Effector CD8-positive, alpha-beta T cell (primary cell): ENCODE measurements at places on chromosomes 4 and X.

DNA sequence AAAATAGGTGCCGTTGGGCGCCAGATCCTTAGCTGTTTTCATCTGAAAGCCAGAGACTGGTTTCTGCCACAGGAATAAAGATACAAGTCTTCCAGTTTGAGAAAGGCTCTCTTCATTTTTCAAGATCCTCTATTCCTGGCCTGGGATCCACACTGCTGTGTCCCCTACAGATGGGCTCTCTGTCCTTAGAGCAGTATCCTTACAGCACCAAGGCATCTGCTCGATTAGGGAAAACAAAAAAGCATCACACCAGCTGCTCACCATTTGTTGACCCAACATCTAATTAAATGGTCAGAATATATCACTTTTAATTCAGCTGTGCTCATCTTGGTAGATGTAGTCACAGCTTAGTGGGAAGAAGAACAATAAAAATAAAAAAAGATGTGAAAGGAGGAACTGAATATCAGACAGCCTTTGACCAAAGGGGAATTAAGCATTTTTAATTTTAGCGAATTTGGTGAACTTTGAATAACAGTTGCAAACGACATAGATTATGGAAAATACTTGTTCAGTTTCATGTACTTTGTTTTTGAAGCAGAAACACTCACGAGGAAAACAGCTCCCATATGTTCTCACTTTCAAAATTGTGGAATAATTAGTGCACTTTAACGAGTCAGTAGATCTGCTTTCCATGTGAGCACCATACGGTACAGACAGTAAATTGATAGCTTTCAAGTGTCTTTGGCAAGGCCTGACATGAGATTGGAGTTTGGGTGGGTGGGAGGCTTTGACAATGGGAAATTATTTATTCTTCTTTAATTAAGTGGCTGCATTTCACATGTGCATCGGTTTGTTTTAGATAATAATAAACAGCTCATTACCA, 148.4 kb upstream of the CLNK start:
- DNase-seq = no peak

DNA sequence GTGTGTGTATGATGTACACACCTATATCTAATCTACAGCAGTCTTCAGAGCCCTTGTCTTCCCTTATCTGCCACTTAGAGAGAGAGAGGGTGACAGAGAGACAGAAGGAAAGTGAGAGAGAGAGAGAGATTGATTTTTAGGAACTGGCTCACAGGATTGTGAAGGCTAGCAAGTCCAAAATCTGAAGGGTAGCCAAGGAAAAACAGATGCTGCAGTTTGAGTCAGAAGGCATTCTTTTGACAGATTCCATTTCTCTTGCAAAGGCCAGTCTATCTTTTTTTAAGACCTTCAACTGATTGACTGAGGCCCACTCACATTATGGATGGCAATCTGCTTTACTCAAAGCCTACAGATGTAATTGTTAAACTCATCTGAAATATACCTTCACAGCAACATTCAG, 664.0 kb upstream of the IGFBP7 start:
- no peak for DNase-seq

- DNase-seq = no peak
These were observed 10.4 kb upstream of the PDGFRA start for GRCh38 chr4:54218736-54219135.

GRCh38 chr4:85784348-85784747, 309.4 kb downstream of the ARHGAP24 start:
- DNase-seq = no peak

DNA sequence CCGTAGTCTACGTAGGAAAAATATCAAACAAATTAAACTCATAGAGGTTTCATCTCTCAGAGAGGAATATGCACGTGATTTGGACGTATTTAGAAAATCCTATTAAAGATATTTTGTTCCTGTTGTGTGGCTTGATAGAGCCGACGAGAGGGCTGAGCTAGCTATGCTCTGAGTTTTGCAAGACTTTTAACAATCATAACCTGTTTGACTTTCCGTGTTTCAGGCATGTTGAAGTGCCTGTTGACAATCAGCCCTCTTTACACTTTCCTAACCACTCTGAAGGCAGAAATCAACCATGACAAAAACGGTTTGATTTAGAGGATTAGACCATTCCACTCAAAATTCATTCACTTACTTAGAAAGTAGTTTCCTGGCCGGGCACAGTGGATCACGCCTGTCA, 297.3 kb downstream of the ASMT start:
- DNase-seq = no peak

DNA sequence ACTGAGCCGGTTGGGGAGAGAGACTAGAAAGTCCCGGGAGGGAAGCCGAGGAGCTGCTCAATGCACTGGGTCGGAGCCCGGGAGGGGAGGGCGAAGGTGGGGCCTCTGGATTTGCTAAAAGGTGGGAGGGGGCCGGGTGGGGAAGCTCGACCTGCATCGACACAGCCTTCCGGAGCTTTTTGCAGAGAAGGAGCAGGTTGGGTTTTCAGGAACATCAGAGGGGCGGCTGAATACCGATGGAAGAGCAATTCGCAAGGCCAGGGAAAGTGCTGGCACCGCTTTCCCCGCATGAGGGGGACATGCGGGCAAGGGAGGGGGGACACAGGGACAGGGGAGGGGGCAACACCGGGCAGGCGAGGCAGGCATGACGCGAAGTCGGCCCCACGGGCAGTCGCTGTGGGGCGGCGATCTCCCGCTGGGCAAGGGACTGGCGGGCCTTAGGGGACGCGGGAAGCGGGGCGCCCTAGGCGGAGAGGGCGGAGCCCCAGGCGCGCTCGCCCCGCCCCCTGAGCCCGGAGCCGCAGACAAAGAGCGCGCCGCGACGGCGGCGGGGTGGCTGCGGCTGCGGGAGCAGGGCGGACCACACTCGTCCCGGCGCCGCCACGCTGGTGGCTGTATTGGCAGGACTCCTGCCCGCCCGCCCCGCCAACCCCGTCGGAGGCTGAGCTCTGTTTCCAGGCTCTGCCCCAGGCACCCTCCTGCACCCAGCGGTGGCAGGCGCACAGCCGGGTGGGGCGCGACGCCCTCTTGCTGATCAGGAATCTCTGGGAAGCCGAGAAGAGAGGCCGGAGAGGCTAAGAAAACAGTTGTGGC, 11.6 kb downstream of the PDZD4 start:
- peak; percentile 33 for DNase-seq

- DNase-seq = no peak
These were observed 89.1 kb downstream of the ANXA3 start for GRCh38 chr4:78640714-78641113.

GRCh38 chrX:150841456-150842197, 56.8 kb downstream of the CD99L2 start:
- DNase-seq = no peak

DNA sequence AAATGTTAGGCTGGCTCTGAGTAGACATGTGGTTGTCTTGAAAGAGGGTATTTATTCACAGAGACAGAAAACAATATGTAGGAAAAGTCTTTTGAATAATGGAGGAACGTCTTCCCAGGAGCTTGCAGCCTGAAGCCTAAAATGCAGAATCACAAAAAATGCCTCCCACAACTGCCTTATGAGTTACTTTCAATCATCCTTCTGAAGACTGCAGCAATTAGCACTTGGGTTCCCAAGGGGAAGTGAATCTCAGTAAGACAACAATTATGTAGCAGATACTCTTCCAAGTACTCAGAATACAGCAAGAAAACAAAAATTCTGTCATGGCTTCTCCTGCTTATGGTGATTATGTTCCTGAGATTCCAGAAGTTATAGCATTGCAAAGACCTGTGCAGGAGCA, 166.6 kb upstream of the TBL1X start:
- no peak for DNase-seq

DNA sequence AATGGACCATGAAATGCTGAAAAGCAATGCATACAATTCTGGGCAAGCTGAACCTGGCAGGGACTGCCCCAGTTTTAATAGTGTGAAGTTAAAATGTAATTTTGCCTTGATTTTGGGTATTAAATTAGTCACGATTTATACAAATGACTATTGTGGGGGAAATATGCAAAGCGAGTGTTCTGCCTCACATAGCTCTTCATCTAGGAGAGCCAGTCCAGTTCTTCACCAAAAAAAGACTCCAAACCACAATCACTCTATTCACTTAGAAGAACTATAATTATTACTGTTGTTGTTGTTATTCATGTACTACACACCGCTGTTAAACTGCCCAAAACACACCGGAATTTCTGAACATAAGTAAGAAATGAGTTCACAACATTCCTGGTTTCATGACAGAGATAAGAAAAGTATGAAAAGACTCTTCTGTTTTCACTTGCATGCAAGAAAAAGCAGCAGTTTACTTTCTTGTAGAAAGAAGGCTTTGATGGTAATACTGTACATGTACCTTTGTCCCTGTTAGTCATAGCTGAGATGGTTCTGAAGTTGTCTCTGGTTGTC, 101.9 kb downstream of the QRFPR start:
- no peak for DNase-seq

DNA sequence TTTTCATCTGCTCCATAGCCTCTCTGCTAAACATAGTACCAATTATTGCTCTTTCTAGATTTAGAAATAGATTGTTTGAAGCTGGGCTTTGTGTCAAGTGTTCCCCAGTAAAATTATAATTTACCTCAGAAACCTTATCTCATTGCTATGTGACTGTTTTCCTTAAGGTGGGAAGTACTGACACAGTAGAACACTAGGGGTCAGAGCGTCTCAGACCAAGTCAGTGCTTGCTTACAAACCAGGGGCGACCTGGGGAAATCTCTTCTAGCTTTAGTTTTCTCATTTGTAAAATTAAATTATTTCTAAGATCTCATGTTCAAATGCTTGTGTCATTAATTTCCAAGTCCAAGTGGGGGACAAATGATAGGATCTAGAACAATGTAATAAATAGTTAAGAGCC, 360.4 kb downstream of the RAPGEF2 start:
- no peak for DNase-seq

DNA sequence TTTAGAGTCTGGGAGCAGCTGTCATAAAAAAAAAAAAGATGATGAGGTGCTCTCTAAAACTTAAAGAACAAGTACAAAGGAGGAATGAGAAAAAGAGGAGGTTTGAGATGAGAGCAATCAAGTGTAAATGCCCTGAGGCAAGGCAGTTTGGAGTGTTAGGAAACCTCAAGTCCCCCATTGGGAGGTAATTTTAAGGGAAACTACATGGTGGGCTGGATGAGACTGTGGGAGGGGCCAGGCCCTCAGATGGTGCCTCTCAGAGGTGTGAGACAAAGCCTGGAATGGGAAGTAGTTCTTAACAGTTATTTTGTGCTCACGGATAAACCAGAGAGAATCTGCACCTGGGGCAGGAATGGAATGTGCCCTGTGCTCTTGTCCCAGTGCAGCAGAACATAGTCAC, 1.9 kb upstream of the MAGEB3 start:
- no peak for DNase-seq

- DNase-seq = no peak
These were observed 9.2 kb upstream of the GYG2 start for GRCh38 chrX:2819345-2820135.

- DNase-seq = no peak
These were observed 1688.0 kb downstream of the STIM2 start for GRCh38 chr4:28548594-28548993.

DNA sequence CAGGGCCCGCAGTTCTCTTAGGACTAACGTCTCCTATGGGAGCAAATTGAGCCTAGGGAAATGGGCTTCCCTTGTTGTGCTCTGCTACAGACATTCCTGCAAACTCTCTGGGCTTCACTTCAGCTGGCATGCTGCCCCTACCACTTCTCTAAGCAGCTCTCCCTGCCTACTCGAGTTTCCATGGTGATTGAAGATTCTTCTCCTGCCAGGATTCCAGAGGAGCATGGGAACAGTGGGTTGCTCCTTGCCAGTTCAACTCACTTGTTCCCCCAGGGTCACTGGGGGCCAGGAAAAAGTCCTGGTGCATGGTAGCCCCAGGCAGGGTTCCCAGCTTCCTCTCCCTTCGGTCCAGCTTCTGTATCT, 21.1 kb upstream of the WDR17 start:
- no peak for DNase-seq

- DNase-seq = no peak
These were observed 44.2 kb upstream of the CEP135 start for GRCh38 chr4:55904576-55904975.
